ENCODE measurements at places on chromosomes 16 and 17.

DNA sequence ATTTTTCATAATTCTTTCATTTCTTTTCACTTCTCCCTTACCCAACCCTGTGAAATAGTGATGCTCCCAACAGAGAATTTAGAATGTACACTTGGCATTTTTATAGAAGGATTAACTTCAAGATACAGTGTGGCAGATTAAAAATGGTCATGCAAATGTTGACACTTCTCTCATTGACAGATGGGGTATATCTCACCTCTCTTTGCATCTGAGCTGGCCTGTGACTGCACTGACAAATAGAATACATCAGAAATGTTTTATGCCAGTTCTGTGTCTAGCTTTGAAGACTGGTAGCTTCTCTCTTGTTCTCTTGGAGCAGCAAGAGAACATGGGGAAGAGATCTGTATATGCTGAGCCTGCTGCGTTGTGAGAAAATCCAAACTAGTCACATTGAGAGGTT is 949.6 kb downstream of the CDH11 start:
- DNase-seq: no peak

GRCh38 chr17:14744761-14745473 is 444.0 kb downstream of the HS3ST3B1 start:
- DNase-seq: no peak

GRCh38 chr16:15751940-15752339 is 101.9 kb downstream of the NDE1 start:
- DNase-seq: no peak

DNA sequence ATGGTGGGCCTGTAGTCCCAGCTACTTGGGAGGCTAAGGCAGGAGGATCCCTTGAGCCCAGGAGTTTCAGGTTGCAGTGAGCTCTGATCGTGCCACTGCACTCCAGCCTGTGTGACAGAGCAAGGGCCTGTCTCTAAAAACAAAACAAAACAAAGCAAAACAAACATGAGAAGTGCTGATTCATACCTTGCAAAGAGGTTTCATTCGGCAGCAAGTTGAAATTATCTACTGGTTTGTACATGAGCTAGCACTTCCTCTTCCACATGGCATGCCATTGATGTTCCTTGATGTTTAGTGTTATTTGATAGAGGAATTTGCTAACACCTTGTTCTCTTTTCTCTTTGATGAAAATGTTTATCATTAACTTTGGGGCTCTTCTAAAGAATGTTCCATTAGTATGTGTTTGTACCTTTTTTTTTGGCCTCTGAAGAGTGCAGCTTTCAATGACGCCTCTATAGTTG is 50.6 kb downstream of the SPECC1 start:
- no peak for DNase-seq

DNA sequence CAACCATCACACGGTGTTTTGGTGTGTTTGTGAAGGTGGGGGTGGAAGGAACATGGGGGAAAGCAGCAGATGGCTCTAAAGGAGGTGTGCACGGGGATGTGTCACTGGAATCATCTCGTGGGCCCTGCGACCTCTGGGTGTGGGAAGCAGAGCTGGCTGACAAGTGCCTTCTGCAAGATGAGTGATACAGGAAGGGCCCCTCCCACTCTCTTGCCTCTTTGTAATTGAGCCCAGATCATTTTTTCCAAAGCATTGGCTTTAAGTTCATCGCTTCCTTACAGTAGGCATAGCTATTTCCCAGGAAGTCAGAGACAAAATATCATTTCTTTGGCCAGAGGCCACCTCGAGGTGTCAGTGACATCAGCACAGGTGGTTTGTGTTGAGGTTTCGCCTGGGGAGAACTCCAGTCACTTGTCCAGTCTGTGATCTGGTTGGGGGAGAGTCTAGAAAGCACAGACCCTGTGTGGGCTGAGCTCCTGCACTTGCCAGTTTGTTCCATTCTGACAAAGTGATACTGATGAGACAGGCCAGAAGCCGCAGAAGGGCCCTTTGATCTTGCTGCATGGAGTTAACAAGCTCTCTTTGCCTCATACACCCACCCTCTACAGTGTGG is 20.6 kb upstream of the SNTB2 start:
- peak; percentile 48 for DNase-seq

DNA sequence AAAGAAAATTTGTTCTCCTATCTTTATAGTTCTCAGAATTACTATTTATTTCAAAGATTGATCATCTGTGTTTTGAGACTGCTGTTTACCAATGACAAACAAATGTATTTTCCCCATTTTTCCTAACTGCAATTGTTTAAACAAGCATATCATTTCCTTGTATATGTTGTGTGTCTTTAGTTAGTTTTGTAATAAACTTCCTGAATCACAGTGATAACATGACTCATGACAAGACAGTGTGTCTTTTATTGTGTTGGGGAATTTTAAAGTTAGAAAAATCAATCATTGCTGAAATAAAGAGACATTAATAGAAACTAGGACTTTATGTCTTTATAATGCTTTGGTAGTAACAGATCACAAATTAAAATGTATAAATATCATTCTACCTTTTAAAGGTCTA is 348.5 kb downstream of the KCNJ2 start:
- no peak for DNase-seq

All from anterior cingulate cortex (tissue), 58 donors.